Brain microvascular endothelial cell (primary cell): ENCODE measurements at places on chromosomes 6 and 20.

GRCh38 chr20:63416631-63417030 lies 55.5 kb upstream of the CHRNA4 start:
- no peak for DNase-seq

DNA sequence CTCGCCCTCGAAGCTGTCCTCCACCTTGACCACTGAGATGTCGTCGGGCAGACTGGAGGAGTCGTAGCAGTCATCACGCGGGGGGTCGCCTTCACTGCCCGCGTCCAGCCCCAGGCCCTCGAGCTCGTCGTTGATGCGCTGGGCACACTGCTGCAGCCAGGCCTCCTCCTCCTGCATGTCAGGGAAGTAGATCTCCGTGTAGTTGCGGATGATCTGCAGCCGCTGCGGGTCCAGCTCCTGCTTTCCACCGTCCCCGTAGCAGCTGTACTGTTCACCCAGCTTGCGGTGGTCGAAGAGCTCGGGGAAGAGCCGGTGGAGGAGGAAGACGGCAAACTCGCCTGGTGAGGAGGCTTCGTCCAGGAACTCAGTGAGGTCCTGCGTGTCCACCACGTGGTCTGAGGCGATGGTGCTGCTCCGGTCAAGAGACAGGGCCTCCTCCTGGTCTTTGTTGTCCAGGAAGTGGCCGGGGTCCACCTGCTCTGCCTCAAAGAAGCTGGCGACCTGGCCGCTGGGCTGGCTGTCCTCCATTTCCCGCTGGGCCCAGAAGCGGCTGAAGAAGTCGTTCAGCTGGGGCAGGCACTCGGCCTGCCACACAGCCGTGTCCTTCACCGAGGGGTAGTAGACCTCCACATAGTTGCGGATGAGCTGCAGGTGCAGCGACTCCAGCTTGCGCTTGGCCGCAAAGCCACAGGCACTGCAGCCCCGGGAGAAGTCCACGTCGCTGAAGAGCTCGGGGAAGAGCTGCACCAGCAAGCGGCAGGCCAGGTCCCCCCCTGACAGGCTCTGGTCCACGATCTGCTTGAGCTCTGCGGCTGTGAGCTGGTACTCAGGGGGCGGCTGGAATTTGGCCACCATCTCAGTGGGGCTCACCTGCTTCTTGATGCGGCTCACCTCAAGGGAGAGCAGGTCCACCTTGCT lies 41.9 kb downstream of the MTRES1 start:
- DNase-seq = no peak

- DNase-seq = no peak
These were observed 86.8 kb downstream of the COL12A1 start for GRCh38 chr6:75118925-75119515.

- DNase-seq = no peak
These were observed 51.6 kb downstream of the IYD start for GRCh38 chr6:150420428-150420827.

DNA sequence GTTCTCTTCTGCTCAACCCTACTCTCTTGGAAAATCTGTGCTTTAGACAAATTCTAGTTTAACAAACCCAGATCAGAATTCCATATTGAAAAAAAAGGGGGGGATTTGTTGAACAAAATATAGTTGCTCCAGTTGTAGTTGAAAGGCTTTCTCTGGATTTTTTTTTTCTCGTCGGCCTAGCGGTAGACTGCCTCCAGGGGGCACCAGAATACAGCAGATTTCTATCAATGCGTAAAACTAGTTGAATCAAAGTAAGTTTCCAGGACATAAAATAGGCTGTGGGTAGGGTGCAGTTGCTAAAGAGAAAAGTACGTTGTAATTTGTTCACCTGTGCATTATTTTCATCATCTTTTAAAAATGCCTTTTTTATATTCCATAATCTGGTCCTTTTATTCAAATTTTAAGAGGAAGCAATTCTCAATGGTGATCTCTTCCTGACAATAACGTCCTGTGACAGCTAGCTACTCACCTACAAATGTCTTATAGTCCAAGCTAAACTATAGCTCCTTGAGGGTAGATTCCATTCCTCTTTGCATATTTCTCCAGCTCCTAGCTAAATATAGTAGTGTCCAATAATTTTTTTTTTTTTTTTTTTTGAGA lies 105.4 kb downstream of the PERP start:
- DNase-seq = peak; percentile 58

- DNase-seq = no peak
These were observed at the start of gene BPIFB2 for GRCh38 chr20:33007376-33008335. BPIFB2 (plus strand) TSS chr20:33007704; CDS start chr20:33008575, 871 bp downstream.

DNA sequence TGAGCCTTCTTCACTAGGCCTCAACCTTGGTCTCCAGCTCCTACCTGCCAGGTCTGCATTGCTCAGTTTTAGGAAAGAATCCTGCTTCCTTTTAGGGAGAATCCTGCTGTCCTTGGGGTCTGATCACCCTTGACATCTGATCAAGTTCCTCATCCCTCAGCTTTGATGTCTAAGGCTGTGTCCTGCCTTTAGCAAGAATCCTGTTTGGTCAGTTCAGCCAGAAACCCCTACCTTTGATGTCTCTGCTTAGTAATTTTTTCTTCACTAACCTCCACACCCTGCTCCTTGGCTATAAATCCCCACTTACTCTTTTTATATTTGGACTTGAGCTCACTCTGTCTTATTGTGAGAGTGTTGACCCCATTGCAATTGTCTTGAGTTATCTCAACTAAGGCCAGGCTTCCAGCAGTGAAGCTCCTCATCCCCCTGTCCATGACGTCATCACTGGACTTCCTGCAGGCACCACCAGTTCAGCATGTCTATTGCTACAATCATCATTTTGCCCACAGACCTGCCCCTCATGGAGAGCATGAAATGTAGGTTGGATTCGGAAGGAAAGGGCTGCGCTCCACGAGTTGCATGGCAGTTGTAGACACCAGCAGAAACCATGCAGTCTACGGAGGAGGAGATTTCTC lies 4.7 kb upstream of the CST5 start:
- no peak for DNase-seq

DNA sequence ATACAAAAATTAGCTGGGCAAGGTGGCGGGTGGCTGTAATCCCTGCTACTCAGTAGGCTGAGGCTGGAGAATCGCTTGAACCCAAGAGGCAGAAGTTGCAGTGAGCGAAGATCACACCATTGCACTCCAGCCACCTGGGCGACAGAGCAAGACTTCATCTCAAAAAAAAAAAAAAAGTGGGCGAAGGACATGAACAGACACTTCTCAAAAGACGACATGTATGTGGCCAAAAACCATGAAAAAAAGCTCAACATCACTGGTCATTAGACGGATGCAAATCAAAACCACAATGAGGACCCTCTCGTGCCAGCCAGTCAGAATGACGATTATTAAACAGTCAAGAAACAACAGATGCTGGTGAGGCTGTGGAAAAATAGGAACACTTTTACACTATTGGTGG lies 344.9 kb upstream of the JARID2 start:
- DNase-seq = no peak

GRCh38 chr6:40383348-40384115 lies 203.6 kb downstream of the LRFN2 start:
- DNase-seq = no peak

DNA sequence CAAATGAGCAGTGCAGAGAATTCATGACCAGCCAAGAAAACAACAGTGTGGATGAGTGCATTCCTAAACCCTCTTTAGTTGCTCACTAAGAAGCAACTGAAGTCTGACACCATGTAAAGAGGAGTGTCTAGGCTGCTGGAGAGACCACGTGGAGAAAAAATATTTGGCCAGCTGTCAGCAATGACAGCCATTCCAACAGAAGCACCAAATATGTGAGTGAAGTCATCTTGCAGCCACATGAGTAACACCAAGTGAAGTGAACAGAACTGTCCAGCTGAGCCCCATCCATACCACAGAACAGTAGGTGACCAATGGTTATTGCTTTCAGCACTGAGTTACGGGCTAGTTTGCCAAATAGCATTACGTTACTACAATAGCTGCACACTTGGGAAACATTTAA lies 89.4 kb downstream of the TBXT start:
- DNase-seq = peak; percentile 99

- DNase-seq = no peak
These were observed 29.6 kb downstream of the ZC3H12D start for GRCh38 chr6:149455031-149455732.

GRCh38 chr20:47743671-47744070 lies 41.6 kb downstream of the SULF2 start:
- DNase-seq = no peak

- no peak for DNase-seq
These were observed 174.9 kb downstream of the ISM1 start for GRCh38 chr20:13396022-13396421.

DNA sequence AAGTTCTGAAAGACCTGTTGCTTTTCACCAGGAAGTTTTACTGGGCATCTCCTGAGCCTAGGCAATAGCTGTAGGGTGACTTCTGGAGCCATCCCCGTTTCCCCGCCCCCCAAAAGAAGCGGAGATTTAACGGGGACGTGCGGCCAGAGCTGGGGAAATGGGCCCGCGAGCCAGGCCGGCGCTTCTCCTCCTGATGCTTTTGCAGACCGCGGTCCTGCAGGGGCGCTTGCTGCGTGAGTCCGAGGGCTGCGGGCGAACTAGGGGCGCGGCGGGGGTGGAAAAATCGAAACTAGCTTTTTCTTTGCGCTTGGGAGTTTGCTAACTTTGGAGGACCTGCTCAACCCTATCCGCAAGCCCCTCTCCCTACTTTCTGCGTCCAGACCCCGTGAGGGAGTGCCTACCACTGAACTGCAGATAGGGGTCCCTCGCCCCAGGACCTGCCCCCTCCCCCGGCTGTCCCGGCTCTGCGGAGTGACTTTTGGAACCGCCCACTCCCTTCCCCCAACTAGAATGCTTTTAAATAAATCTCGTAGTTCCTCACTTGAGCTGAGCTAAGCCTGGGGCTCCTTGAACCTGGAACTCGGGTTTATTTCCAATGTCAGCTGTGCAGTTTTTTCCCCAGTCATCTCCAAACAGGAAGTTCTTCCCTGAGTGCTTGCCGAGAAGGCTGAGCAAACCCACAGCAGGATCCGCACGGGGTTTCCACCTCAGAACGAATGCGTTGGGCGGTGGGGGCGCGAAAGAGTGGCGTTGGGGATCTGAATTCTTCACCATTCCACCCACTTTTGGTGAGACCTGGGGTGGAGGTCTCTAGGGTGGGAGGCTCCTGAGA lies at the start of gene HFE:
TSS of gene HFE (plus strand) at position 146 of the 832 bp plus-strand sequence. CDS start at position 158, 12 bp downstream.
- peak; percentile 38 for DNase-seq

DNA sequence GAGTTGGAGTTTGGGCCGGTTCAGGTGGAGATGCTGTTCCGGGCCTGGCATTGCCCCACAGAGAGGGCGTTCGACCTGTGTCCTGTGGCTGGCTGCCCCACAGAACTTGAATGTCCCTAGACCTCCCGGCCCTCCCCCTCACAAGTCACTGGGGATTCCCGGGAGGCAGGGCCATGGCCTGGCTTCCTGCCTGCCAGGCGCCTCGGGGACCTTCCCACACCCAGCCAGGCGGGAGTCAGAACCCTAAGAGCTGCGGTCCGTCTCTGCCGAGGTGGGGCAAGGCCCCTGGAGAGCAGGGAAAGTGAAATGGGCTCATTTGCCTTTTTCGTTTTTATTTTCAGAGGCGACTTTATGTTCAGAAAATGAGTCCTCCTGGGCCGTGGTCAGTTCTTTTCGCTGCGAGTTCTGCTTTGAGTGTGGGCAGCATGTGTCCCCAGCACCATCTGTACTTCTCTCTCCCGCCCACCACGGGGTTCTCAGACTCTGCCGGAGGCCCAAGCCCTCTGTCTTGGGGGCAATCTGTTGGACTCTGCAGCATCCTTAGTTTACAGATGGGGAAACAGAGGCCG lies 8.5 kb downstream of the RBM38 start:
- DNase-seq = no peak

DNA sequence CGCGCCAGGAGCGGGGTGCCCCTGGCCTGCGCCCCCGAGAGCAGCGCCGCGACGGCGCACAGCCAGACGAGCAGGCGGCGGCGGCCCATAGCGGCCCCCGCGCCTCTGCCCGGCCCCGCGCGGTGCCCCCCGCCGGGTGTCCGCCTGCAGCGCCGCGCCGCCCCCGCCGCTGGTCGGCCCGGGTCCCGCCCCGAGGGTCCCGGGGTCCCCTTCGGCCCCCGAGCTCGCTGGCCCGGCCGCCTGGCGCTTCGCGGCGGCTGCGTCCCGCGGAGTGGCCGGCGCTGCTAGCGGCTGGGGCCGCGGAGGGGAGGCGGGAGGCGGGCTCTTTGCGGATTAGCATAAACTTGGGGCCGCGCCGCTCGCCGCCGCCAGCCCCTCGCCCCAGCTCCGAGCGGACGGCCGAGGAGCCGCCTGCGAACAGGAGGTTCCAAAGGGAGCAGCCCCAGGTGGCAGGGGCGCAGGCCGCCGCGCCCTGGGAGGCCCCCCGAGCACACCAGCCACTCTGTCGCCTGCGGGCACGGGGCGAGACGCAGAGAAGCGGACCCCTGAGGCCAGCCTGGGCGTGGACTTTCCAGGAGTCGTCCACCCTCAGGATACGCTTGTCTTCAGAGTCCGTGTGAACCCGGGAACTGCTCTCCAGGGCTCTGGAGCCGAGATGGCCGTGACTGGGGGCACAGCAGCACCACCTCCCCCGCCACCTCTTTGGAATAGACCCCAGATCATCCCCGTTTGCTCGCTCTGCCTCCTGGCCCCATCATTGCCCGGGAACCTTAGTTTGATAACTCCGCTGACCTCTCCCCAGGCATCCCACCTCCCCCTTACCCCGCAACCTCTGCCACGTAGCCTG lies at the start of gene EMILIN3:
TSS of gene EMILIN3 (minus strand) at position 273 of the 847 bp plus-strand sequence. CDS start at position 89, 184 bp downstream.
- no peak for DNase-seq

DNA sequence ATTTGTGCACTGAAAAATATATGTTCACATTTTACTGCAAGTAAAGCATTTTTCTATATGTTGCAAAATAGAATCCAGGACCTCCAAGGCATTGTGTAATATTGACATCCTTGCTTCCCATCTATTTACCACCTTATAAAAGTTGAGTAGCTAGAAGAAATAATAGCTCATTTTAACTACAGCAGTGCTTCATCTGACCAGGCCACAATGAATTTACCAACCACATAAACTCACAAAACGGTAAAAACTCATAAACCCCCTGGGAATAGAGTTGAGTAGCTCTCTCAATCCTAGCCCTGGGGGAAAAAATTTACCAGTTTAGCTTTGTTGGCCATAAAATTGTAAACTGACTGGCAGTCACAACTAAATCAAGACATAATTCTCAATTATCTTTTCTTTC lies 3.9 kb downstream of the ATXN1 start:
- DNase-seq = no peak

- DNase-seq = no peak
These were observed 29.9 kb downstream of the EZR start for GRCh38 chr6:158789115-158789917.

GRCh38 chr6:129215916-129216520 lies 333.1 kb downstream of the LAMA2 start:
- no peak for DNase-seq

- no peak for DNase-seq
These were observed 2.5 kb downstream of the TRIM38 start for GRCh38 chr6:25965058-25965457.

- DNase-seq = no peak
These were observed 368.1 kb downstream of the NRN1 start for GRCh38 chr6:5638666-5639065.

GRCh38 chr6:113073611-113074191 lies 726.6 kb downstream of the RFPL4B start:
- DNase-seq = no peak

GRCh38 chr6:76481101-76481500 lies 408.6 kb upstream of the IMPG1 start:
- no peak for DNase-seq

- no peak for DNase-seq
These were observed 65.2 kb downstream of the PPP1R14C start for GRCh38 chr6:150207931-150208570.
